Suppressor macrophage treated with lipopolysaccharide for 4 hours (primary cell): ENCODE measurements at places on chromosomes 11 and 22.

DNA sequence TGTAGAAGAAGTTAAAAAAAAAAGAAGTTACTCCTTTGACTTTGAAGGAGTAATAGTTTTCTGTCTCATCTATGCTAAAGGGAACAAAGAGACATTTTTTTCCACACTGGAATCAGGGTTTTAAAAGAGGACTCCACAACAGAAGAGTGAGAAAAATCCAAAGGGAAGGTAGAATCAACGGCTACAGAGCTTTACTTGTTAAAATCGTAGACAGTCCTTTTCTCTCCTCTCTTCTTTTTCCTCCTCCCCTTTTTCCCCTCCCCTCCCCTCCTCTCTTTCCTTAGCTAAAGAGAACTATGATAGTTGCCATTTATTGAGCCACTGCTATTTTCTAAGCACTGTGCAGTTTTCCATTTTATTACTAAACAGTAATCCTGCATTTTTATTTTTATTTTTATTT lies 29.2 kb downstream of the DDIAS start:
- no peak for DNase-seq

GRCh38 chr11:40175980-40176379 lies 1283.5 kb downstream of the LRRC4C start:
- no peak for DNase-seq

DNA sequence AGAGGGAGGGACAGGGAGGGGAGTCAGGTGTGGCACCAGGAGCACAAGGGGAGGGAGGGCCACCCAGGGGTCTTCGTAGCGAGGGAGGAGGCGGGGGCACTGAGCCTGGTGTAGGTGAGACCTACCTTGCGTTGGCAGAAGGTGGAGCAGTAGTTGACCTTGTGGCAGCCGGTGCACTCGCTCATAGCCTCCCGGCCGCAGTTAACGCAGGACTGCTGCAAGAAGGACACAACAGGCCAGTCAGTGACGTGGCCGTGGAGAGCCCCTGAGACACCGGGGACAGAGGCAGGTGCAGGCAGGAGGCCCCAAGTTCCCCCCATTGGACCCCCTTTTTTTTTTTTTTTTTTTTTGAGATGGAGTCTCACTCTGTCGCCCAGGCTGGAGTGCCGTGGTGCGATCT lies 16.8 kb downstream of the DRD4 start:
- no peak for DNase-seq

- no peak for DNase-seq
These were observed 35.1 kb upstream of the LRRC10B start for GRCh38 chr11:61473370-61474012.

DNA sequence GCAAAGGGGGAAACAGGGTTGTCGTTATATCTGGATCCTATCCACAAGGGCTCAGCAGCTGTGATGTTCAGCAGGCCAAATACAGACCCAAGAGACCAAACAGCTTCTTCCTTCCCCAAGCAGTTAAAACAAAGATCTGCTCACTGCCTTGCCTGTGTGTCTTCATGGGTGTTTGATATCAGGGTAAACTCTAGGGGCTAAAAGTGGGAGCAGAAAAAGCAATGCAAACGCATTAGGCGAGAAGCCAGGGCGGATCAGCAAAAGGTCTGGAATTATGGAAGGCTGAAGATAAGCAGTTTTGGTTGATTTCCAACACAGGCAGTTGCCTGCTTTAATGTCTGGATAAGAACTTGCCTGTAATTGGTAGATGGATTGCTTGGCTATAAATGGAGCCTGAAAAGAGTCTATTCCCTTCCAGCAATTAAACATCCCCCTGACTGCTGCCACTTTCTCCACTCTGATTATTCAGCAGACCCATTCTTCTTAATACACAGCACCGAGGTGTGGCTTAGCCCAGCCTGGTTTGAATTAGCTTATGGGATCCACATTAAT lies 126.3 kb downstream of the COMMD9 start:
- no peak for DNase-seq

DNA sequence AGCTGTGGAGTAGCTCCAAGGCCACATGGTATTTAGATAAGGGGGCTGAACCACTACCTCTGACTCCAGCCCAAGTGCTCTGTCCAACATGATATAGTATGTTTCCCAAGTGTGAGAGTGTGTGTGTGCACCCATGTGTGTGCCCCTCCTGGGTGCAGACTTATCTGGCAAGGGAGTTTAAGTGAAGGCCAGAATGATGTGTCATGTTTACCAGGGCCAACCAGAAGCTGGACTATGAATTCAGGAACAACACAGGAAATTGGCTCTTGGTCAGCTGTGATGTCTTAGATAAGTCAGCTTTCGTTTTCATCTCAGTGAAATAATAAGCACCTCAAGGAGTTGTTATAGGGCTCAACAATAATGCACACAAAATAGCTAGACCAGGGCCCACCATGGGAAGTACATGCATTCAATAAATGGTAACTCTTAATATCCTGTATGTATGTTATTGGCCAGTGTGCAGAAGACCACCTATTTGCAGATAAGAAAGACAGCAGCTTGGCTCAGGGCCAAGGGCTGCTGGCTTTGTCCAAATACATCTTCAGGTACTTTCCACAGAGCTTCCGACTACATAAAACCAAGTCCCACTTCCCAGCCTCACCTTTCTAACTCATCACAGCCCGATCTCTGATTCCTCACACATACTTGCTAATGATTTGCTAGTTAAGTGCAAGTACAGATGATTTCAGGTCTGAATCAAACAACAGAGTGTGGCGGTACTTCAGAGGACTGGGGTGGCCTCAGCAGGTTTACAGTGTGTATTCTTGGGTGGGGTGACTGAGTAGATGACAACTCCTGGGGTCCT lies 120.9 kb downstream of the ME3 start:
- DNase-seq, result no peak

GRCh38 chr11:80284946-80285785 lies 844.3 kb upstream of the TENM4 start:
- DNase-seq, result no peak

DNA sequence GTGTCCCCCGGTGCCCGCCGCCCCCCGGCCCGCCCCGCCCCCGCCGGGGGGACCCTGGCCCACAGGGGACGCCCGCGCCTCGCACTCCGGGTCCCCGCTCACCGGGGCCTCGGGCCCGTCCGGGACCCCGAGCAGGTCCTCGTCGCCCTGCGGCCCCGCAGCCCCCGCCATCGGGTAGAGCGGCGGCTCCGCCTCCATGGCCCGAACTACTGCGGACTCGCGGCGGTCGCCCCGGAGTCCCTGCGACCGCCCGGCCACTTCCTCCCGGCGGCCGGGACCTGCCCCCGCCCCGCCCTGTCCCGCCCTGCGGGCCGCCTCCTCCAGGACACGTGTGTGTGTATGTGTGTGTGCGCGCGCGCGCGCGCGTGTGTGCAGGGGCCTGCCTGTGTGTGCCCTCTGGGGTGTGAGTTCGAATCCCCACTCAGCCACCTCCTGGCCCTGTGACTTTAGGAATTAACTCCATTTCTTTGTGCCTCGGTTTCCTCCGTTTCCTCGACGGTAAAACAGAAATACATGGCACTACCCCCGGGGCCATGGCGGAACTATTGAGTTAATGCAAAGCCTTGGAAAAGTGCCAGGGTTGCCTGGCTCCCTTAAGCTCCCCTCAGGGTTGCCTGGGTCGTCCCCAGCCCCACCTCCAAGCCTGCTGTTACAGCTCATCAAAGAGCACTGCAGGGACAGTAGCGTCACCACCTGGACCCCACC lies at the start of gene UNC93B1:
Gene UNC93B1 (minus strand): TSS at position 252 of the 705 bp plus-strand sequence. CDS start 54 bp downstream, at position 198.
- DNase-seq, result peak; percentile 97

DNA sequence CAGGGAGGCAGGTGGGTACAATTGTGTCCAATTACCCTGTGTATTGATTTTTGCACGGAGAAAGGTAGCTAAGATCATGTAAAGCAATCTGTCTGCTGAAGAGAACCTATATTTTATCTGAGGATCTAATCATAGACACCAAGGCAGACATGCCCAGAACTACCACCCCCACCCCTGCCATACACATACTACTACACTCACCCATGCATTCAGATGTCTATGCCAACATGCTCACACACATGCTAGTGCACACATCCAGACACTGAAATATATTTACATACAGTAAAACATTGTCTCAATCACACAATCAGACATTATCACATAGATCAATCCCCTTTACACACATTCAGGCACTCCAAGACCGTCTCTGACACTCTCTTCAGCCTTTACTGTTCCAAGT lies 1.8 kb downstream of the SCN3B start:
- no peak for DNase-seq

DNA sequence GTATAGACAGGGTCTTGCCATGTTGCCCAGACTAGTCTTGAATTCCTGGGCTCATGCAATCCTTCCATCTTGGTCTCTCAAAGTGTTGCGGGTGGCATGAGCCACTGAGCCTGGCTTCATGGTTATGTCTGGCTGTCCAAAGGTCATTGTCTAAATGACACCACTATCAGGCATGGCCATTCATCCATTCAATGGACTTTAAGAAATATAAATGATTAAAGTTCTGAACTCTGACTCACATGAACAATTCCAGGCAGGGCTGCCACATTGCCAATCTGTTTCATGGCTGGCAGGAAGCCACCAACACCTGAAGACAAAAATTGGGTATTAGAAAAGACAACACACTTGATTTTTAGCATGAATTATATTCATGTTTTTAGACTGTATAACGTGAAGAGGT lies 4.1 kb downstream of the RTCB start:
- no peak for DNase-seq

DNA sequence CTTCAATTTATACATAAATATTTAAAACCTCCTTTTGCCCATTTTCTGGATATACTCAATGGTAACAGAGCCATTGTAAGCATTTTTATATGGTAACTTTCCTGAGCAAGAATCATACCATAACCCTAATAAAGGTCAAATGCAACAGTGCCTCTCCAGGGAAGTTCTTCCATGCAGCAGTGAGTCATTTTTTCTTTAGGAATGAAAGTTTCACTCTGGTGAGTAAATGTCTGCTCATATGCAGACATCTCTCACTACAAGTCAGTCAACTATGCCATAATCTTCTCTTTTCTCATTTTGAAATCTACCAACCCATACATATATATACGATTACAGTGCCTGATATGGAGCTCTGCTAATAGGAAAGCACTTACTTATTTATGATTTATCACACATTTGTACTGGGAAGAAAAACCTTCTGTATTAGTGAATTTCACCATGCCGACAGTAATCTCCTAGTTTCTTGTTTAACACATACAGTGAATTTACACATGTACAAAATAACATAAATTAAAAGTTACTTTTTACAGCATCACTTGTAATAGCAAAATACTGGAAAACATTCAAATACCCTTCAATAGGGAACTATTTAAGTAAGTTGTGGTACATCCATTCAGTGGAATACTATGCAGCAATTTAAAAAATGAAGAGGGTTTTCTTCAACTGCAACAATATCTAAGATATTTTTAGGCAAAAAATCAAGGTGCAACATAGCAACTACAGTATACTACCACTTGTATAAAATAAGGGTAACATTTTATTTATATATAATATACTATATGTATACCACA lies 16.0 kb downstream of the STK33 start:
- peak; percentile 23 for DNase-seq

DNA sequence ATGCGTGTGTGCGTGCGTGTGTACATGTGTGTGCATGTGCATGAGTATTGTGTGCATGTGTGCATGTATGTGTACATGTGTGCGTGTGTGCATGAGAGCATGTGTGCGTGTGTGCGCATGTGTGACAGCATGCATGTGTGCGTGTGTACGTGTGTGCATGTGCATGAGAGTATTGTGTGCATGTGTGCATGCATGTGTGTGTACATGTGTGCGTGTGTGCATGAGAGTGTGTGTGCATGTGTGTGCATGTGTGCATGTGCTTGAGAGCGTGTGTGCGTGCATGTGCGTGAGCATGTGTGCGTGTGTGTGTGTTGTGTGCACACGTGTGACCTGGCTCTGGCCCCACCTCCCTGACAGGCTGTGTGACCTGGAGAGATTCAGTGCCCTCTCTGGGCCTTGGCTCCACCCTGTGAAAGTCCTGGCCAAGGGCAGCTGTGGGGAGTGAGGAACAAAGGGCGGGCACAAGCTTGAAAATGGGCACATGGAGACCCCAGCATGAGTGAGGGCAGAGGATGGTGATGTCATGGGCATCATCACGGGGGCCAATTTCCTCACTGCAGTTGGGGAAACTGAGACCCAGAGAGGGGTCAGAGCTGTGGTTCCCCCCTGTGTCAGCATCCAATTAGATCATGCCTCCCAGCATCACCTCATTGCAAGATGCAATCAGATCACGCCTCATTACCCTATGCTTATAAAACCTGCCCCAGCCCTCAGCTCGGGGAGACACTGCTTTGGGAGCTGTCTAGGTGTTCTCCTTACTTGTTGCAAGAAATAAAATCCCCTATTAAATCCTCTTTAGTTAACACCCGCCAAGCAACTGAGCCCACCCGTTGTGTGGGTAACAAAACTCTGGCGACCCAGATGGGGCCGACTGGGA lies 658 bp downstream of the ACY3 start:
- DNase-seq, result no peak

GRCh38 chr11:66008468-66009101 lies 3.2 kb upstream of the CST6 start:
- no peak for DNase-seq

- DNase-seq, result no peak
These were observed 16.1 kb upstream of the PCF11 start for GRCh38 chr11:83140691-83141455.

DNA sequence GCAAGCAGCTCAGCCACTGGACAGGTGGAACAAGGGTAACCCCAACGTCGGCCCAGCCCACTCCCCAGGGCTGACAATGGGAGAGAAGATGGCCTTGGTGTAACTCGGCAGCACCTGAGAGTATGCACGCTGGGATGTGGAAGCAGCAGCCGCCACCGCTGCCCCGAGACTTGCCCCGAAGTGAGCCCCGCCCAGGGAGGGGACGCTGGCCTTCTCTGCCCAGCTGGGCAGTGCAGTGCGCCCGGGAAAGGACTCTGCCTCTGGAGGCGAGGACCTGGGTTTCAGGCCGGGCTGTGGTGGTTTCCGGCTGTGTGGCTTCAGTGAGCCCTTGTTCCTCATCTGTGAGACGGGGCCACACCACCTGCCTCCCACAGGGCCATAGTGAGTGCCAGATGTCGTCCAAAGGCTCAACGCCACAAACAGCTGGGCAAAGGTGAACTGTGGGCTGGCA lies 8.6 kb upstream of the POLDIP3 start:
- DNase-seq, result no peak

DNA sequence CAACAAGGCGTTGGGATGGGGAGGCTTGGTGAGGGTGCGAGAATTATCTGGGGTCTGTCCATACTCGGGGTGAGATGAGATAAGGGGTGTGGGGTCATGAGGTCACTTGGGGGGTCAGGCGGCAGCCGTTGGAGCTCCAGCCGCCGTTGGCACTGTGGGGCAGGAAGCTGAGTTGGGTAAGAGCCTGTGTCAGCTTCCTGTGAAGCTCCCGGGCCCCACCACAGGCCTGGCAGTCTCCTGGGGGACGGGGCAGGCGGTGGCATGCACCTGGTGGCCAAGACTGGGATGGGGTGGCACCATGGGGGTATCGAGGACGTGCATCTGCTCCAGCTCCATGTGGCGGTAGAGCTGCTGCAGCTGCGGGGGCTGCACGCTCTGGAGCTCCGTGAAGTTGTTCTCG lies 7.1 kb upstream of the MYBPC3 start:
- DNase-seq, result peak; percentile 59
